Mucosa of gallbladder (tissue), 1 donor: ENCODE measurements at places on chromosomes 16 and 17.

GRCh38 chr17:42182927-42183734, 2.1 kb downstream of the HCRT start:
- no peak for DNase-seq

- no peak for DNase-seq
These were observed 16.3 kb downstream of the FOXJ1 start for GRCh38 chr17:76124582-76125390.

DNA sequence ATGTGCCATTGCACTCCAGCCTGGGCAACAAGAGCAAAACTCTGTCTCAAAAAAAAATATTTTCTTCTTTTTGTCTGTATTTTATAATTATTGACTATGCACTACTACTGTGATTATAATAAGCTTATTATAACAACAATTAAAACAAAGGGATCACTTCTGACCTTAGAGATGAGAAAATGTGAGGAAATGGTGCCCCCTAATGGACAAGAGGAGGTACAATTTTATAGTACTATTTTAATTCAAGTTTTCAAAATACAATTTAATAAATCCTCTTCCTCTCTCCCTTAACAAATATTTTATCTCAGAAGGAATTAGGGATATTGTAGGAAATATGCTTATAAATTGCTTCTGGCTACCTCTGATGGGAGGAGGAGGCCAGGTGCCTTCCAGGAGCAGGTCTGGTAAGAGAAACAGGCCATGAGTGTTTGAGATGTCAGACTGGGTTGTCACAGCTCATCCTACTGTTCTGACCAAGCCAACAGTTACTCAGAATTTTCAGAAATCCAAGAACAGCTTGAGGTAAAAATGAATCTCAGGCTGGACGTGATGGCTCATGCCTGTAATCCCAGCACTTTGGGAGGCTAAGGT, 14.0 kb downstream of the VPS53 start:
- DNase-seq: no peak

DNA sequence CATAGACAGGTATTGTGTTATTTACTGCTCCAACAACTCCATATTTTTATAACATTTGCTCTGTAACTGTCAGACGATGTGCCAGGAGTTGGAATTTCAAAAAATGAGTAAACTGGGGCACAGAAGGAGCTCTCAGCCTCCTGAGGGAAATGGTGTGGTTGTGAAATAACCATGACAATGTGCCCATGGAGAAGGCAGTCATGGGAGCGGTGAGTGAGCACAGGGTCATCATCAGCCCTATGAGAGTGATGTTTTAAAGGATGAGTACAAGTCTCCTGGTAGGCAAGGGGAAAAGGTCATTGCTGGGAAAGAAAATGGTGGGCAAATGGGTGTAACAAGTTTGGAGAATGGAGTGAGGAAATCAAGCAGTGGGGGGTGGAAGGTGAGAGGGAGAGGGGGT, 115.0 kb upstream of the SEC14L1 start:
- no peak for DNase-seq

DNA sequence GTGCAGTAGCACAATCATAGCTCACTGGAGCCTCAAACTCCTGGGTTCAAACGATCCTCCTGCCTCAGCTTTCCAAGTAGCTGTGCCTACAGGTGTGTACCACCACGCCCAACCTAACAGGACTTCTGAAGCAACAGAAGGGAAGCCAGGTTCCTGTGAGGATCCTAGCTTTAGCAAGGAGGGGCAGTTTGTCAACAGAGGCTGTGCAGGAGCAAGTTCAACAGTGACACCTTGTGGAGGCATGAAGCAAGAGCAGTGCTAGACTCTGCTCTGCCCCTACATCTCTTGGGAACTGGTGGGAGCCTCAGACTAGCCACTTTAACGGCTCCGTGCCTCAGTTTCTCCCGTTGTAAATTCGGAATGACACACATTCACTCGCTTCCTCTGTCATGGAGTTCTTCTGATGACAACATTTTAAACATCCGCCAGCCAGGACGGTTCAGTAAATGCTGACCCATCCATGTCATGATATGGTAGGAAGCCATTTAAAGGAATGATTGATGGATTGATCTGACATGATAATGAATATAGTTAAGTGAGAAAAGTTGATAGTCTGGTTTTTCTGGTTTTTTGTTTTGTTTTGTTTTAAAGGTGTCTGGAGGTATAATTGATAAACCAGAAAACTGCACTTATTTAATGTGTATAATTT, 218.7 kb downstream of the MRTFB start:
- no peak for DNase-seq

DNA sequence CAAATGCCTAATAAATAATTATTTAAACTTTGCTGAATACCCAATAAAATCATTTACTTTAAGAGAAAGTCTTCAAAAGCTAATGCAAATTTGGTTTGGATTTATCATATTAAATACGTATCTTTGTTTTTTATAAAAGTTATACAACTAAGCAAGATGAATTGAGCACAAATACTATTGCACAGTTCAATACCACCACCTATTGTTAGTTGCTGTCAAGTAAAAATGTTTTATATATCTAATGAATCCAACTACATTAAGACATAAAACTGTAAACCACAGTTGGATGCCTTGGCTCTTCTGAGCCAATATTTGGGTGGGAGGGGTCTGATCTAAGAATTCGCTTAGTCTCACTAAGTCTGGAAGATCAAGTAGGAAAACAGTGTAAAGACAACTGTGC, 7.7 kb downstream of the FBXL20 start:
- no peak for DNase-seq

DNA sequence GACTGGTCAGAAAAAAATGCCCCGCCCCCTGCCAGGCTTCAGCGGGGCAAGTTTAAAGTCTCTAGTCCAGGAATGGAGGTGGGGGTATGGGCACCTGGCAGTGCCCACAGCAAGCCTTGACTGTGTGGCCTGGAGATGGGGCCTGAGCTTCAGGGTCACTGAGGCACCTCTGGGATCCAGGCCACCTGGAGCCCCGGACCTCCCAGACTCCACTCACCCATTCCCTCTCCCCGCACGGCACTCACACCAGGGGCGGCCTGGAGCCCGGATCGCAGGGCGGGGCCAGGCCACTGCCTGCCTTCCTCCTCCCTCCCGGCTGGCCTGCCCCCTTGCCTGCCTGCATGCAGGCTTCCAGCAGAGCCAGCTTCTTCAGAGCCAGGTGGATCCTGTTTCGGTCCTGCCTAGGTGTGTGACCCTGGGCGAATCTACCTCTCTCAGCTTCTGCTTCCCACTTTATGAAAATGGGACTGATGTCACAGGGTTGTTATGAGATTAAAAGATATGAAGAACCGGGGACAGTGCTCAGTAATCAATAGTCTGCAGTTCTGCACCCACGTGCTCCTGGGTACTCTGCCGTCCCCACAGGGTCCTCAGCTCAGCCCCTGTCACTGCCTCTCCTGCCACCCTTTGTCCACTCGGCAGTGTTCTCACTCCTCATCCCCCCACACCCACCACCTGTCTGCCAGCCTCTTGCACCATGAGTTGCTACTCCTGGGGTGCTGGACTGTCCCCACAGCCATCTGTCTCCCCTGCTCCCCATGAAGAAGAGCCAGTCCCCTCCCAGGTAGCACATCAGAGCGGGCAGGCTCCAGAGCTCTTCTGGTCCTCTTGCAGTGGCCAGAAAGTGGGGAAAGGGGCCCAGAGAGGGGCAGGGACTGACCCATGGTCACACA, 1.2 kb upstream of the TCAP start:
- no peak for DNase-seq

DNA sequence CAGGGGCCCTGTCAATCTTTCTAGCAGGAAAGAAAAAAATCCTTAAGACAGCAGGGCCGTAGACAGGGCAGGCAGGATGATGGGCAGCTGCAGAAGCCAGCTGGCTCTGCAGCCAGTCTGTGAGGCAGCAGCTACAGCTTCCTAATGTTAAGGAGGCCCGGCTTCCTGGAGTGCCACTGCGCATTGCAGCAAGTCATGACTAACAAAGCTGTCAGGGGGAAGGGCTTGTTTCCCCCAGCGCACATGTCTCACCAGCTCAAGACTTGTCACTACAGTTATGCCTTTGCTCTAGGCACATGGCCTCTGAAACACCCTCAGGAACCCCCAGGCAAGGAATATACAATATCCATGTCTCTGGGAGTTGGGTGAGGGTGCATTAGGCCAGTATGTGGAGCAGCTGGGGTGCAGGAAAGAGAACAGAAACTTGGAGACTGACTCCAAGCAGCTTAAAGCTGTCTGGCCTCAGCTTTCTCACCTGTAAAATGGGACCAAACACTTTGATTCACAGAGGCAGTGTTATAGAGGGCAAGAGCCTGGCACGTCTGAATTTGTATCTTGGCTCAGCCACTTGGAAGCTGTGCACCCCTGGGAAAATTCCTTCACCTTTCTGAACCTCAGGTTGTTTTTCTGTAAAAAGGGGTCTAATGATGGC, 220.0 kb downstream of the HAPSTR1 start:
- no peak for DNase-seq

- DNase-seq: no peak
These were observed 48.9 kb downstream of the ERCC4 start for GRCh38 chr16:13968835-13969234.

- no peak for DNase-seq
These were observed 29.4 kb upstream of the CACNG5 start for GRCh38 chr17:66805567-66805966.
